ENCODE measurements at places on chromosomes 3 and 15.

GRCh38 chr3:14303336-14304100, 98.9 kb upstream of the SLC6A6 start:
- no peak for DNase-seq

DNA sequence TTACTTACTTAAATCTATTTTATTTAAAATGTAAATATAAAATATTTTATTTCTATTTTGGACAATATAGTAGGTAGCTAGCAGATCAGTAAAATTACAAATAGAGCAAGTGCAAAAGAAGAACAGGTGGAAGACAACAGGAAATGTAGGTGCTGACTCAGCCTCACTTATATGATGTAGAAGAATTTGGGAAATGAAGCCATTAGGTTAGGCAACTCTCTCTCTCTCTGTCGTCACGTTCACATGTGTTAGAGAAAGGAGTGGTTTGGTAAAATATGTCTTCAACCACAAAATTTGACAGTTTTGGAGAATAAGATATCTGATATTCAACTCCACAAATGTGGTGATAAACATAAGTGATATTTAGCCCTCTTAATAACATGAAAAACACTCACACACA, 532.5 kb upstream of the KCNMB2 start:
- no peak for DNase-seq

- no peak for DNase-seq
Measured at GRCh38 chr3:172152874-172153273, 113.5 kb downstream of the FNDC3B start.

DNA sequence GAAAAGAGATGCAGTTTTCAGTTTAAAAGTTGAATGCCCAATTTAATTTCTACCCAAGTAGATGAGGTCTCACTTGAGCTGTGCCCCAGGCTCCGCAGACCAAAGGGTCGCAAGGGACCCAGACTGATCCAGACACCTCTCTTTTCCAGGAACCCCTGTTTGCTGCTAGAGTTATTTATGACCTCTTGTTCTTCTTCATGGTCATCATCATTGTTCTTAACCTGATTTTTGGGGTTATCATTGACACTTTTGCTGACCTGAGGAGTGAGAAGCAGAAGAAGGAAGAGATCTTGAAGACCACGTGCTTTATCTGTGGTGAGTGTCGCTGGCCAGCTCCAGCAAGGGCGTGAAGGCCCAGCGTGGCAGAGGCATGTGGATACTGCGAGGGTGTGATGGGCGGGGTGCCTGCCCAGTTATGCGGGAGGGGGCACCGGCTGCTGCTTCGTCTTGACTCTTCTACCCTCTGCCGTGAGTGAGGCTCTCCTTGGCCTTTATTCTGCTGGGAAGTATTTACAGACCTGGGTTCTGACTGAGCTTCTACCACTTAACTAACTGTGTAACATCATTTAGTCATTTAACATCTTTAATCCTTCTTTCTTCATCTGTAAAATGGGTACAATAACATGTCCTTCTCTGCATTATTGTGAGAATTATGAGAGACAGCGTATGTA, 164.2 kb upstream of the BHLHE40 start:
- no peak for DNase-seq

- no peak for DNase-seq
Measured at GRCh38 chr3:44297255-44297654, 41.3 kb upstream of the TCAIM start.

GRCh38 chr3:125641891-125642290, 46.6 kb upstream of the OSBPL11 start:
- DNase-seq = no peak

- DNase-seq = no peak
Measured at GRCh38 chr15:68808770-68809169, 11.9 kb downstream of the ANP32A start.

GRCh38 chr3:12719541-12719940, 39.5 kb downstream of the TMEM40 start:
- no peak for DNase-seq

DNA sequence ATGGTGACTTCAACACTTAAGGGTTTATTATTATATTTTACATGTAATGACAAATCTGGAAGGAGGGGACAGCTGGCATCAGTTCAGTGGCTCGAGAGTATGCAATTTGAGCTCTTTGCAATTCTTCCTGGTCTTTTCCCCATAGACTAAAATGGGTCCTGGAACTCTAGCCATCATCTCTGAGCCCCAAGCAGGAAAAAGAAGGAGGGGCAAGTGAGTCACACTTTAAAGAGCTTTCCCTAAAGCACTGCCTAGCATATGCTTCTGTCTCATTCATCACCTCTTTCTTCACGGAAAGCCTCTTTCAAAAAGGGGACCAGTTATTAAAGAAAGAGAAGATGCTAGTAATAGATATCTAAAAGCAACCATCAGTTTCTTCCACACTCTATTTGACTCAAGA, 466.3 kb downstream of the ZIC1 start:
- DNase-seq = no peak

- DNase-seq = no peak
Measured at GRCh38 chr15:27702581-27702980, 396.5 kb downstream of the OCA2 start.

- DNase-seq = no peak
Measured at GRCh38 chr15:57298843-57299550, 77.3 kb upstream of the CGNL1 start.

GRCh38 chr15:43095708-43096347, 10.0 kb downstream of the UBR1 start:
- DNase-seq = no peak

DNA sequence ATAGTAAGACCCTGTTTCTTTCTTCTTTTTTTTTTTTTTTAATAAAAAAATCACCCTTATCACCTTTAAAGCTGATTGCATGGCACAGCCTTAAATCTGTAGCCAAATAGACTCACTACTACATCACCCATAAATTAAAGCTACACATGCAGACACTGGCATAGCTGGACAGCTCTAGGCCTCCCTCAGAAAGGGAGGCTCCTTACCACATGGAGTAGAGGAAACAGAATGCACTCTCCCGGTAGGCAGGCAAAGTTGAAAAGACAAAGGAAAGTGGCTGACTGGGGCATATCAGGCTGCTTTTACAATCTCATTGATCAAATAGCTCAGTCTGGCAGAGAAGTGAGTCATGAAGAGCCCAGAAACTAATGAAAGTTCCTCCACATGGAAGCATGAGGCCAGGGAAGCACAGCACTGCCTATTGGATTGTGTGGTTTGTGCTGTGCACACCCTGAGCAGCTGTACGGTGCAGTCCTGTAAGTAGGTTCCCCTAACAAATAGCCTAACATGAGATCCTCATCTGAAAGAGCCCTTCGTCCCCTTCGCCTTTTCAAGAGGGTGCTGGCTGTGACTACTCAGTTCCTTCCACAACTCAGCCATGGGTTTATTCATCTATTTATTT, 32.7 kb upstream of the FAM98B start:
- DNase-seq = no peak

GRCh38 chr3:56776556-56776950, 25.2 kb downstream of the ARHGEF3 start:
- no peak for DNase-seq

GRCh38 chr3:42498791-42499477, 3.5 kb upstream of the VIPR1 start:
- DNase-seq = no peak

GRCh38 chr15:41594801-41595746, 36.1 kb downstream of the TYRO3 start:
- DNase-seq = no peak

- DNase-seq = no peak
Measured at GRCh38 chr15:69194854-69195253, 34.4 kb downstream of the GLCE start.

- no peak for DNase-seq
Measured at GRCh38 chr3:94127115-94127514, 64.3 kb downstream of the NSUN3 start.

- no peak for DNase-seq
Measured at GRCh38 chr3:119146578-119147375, 812 bp downstream of the TEX55 start.

DNA sequence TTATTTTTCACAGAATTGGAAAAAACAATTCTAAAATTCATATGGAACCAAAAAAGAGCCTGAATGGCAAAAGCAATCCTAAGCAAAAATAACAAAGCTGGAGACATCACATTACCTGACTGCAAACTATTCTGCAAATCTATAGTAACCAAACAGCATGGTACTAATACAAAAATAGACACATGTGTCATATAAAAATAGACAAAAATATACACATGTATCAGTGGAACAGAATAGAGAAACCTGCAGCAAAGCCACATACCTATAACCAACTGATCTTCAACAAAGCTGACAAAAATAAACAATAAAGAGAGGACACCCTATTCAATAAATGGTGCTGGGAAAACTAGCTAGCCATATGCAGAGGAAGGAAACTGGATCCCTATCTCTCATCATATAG, 259.6 kb downstream of the IGSF11 start:
- DNase-seq = no peak

DNA sequence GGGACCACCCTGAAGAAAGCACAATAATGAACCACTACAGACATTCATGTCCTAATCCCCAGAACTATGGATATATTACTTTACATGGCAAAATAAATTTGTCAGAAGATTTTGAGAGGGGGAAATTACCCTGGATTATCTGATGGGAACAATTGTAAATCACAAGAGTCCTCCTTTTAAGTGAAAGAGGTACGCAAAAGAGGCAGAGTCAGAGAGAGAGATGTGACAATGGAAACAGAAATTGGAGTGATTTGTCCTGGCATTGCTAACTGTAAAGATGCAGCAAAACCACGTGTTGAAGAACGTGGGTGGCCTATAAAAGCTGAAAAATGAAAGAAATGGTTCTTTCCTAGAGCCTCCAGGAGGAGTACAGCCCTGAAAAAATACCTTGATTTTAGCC, 1121.4 kb upstream of the ALCAM start:
- DNase-seq = no peak

DNA sequence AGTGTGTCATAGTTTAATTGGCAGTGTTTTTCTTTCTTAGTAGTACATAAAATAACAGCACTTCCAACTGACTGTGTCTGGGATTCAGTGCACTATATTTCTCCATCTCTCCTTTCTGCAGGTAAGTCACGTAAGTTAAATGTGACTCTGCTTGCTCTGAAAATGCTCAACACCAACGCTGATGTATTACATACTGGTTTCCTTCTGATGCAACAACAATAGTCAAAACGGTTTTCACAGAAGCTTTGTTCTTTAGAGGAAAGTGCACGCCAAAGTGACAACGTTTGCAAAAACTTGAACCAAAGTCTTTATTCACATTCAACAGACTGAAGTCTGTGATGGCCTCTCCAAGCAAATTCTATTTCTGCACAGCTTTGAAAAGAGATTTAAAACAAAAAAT, 707.1 kb upstream of the CFAP20DC start:
- no peak for DNase-seq

GRCh38 chr3:67518236-67518635, 136.2 kb downstream of the SUCLG2 start:
- DNase-seq = no peak

DNA sequence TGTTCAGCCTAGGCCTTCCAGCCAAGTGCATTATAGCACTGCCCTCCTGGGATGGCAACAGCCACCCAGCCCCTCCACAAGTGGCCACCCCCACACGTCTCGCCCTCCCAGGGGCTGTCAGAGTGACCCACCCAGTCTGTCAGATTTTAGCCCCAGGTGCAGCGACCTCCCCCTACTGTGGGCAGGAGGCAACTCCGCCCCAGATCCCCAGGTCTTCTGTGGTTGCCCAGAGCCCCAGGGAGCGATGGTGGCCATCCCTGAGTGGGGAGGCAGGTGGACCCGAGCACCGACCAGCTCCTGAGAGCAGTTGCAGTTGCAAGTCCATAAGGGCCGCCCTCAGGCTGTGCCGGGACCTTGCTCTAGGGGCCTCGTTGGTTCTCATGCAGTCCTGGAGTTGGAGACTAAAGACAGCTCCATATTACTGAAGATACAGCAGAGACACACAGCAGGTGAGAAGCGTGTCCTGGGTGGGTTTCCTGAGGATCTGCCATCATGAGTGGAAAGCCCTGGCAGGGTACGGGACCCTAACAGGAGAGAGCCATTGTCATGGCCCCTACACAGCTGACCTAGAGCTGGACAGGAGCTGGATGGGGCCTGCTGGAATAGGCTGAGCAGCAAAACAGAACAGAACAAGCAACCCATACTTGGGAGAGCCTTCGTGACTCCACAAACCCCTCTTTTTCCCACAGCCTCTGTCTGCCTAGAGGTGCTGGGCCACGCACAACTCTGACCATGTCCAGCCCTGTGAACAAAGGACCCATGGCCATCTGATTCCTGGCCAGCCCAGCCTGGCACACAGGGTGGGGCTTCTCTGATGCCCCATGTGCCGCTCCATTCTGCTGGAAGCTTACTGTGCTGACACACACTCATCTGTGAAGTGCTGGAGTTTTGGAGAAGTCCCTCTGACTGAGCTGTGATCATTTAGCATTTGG, 110.3 kb upstream of the ALDH1A3 start:
- no peak for DNase-seq

GRCh38 chr3:35484929-35485530, 154.3 kb upstream of the ARPP21 start:
- DNase-seq = no peak

GRCh38 chr15:29962407-29962806, 120.3 kb upstream of the GOLGA8J start:
- DNase-seq = no peak

DNA sequence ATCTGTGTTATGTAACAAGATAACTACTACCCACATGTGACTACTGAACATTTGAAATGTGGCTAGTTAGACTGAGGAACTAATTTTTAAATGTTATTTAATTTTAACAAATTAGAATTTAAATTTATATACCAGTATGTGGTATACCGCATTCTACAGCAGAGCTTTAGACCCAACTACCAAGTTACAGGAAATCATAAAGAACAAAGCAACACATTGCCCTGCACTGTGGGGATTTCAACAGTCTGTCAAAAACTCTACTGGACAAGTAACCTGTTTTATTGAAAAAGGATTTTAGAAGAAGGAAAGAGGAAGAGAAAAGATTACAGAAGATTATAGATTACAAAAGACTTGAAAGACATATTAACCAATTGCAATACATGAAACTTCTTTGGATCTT, 64.9 kb downstream of the DPH6 start:
- no peak for DNase-seq

DNA sequence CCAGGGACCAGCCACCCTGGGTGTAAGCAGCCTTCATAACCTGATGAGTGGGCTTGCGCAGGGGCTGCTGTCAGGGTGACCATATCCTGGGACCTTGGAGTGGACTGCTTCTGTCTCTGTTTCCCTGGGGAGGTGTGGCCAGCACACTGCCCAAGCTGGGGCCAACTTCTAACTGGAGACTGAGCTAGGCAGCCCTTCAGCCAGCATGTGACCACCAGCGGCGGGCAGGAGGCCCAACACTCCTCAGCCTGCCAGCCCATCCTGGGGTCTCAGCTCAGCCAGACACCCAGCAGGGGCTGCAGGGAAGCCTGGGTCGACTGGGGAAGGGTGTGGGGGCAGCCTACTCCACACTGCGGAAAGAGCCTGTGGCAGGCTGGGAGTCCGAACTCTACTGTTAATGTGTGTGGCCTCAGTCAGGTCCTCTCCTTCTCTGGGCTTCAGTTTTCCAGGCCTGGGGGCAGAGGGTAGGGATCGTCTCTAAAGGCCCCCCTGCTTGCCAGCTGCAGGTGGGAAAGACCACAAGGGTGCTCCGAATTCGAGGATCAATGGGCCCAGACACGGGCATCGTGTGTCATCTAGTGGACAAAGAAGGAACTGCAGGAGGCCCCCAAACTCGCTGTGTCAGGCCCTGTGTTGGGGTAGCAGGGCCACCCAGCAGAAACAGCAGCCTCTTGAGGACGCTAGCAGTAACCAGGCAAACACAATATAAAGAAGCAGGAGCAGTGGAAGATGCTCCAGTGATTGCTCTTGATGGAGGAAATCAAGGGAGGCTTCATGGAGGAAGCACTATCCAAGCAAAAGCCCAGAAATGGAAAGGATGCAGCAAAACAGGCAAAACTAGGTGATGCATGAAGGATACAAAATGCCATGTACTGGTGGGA, 2.0 kb upstream of the SEMA3G start:
- DNase-seq = peak; percentile 55

GRCh38 chr3:11240496-11240895, 31.7 kb upstream of the ATG7 start:
- DNase-seq = no peak

Data from ovary (tissue), 10 donors.